ENCODE measurements at places on chromosomes 13 and 19.

DNA sequence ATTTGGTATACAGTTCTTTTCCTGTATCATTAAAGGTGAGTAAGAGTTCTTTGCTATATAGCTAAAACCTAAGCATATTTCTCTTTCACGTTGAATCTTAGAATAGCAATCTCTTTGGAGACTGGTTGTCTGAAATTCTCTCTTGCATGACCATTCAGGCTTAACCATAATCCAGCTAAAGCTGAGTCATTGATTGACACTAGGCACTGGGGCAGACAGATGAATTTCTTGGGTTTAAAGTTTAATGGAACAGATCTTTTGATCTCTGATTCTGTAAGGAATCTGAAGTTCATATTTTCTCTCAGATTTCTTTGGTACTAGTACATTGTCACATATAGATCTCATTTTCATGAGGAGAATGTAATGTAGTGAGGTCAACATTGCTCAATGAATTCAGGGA is 397.3 kb upstream of the MIR17HG start:
- DNase-seq: no peak

DNA sequence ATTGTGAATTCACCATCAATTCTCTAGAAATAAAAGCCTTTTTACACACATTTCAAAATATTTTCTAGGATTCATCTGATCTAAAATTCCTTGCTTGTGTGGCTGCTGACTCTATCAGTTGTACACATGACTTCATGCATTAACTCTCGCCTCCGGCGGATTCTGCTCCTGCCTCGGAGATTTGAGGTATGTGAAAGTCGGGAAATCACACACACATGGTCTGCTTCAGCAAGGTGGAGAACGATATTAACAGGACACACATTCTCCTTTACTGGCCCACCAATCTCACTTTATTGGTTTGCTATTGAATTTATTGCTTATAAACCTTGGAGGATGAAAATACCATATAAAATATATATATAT is 855.7 kb downstream of the SLITRK5 start:
- no peak for DNase-seq

DNA sequence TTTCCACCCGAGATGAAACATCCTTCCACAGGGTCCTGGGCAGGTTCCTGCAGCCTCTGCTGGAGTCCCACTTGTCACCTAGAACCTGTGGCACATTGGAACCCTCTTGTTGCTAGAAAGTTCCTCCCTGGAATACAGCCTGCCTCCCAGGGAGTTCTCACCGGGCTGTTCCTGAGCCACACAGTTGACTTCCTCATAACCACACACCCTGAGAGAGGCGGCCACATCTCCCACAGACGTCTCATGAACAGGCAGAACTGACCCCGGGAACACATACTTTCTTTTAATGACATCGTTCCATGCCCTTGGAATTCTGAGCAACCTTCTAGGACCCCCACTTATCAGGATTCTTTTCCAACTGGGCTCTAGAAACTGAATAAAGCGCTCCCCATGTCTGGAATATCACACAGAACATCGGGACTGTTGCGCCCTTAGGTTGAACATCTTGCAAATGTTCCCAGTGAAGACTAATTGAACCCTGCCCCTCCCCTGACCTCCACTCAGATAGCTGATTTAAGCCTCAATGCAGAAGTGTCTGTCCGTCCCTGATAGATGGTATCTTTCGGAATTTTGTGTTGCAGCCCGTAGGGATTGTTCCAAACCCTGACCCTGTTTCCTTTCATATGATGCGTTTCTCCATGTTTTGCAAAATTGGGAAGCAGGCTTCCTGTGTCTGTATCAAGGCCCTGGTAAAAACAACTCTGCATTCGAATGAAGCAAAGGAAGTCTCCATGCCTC is 91.1 kb downstream of the RAB20 start:
- DNase-seq: no peak

GRCh38 chr13:112793545-112794445 is 104.0 kb downstream of the ATP11A start:
- DNase-seq: no peak

DNA sequence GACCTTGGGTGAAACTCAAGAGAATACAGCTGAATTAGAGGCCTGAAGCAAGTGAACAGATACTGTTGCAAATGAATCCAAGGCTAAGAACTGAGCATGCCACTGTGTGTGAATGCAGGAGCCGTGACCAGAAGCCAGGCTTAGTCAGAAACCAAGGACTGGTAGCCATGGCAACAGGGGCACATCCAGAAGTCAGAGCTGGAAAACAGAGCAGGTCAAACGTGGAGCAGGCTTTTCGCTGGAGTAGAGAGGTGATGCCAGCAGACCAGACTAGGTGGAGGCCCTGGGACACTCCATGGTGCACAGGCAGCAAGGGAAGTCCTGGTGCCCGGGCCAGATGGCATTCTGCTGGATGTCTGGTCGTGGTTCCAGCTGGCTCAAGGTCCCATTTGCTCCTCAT is 564.1 kb downstream of the PCDH9 start:
- DNase-seq: no peak
